Suprapubic skin (tissue), 4 donors: ENCODE measurements at places on chromosomes 13 and 19. TPM values are rescaled to one million over a fixed set of nuclear protein-coding genes. Genes with fewer than 3 reads are reported as not detected.

Gene MBD3L2
- total RNA-seq: not detected

Gene ZNF71
- 7.7 TPM for total RNA-seq

DNA sequence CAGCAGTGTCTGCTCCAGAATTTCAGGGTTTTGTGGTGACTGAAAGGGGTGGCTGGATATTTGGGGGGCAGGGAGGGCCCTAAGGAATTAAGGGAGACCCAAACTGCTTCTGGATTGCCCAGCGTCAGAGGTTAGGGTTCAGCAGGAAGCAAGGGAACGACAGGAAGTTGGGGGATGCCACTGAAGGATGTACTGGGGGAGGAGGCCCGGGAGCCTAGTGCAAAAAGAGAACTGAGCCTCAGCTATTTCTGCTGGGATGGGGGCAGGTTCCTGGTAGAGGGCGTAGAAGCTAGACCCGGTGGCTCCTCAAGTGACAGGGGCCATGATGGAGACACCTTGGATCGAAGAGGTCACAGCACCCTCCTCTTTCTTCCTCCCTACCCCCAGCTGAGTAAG lies 1.1 kb downstream of the CYP2S1 start:
- no peak for DNase-seq

- no peak for DNase-seq
Observed at GRCh38 chr13:98706446-98707110, 45.9 kb downstream of the SLC15A1 start.

DNA sequence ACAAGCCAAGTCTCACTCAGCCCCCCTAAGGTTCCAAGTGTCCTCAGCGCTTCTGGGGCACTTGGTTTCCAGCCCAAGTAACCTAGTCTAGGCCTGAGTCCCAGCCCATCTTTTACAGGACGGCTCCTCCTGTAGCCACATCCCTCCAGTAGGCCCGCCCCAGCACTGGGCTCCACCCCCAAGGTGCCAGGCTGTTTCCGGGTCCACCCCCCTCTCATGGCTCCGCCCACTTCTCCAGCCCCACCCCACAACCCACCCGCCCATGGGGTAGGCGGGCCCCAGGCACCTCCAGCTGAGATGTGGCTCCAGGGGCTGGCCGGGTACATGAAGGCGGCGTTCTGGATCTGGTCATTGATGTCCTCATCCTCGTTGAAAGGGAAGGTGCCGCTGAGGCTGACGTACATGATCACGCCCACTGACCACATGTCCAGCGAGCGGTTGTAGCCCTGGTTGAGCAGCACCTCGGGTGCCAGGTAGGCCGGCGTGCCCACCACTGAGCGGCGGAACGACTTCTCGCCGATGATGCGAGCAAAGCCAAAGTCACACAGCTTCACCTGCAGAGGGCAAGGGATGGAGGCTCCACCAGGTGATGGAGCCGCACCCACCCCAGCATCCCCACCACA lies 17.2 kb upstream of the DACT3 start:
- DNase-seq: no peak

DNA sequence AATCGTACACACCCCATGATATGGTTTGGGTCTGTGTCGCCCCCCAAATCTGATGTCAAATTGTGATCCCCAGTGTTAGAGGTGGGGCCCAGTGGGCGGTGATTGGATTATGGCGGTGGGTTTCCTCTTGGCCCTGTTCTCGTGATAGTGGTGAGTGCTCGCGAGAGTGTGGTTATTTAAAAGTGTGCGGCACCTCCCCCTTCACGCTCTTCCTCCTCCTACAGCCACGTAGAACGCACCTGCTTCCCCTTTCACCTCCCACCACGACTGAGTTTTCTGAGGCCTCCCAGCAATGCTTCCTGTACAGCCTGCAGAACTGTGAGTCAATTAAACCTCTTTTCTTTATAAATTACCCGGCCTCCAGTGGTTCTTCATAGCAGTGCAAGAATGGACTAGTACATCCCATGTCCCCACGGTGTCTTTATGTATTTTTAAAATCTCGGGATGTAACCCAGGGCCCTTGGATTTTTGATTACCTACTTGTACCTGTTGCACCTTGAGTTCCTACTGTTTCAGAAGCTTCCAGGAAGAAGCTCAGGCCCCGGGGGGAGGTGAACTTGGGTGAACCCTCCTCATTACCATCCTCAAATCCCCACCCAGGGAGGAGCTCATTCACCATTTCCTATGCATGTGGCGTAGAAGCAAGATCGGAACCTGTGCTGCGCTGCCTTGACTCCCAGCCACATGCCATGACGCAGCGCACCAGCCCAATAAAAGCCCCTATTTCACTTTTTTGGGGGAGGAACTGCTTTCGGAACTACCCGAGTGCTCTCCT lies 52.4 kb downstream of the TEX29 start:
- no peak for DNase-seq

- DNase-seq: no peak
Observed at GRCh38 chr19:34261334-34262109, 7.2 kb downstream of the GARRE1 start.

Gene PSG6
- total RNA-seq: not detected

Gene KMT2B
- total RNA-seq: 50.8 TPM

- DNase-seq: no peak
Observed at GRCh38 chr13:27643334-27644132, 21.8 kb downstream of the POLR1D start.

Gene GIPC3
- total RNA-seq: 0.39 TPM

Gene TMEM150B
- not detected for total RNA-seq

DNA sequence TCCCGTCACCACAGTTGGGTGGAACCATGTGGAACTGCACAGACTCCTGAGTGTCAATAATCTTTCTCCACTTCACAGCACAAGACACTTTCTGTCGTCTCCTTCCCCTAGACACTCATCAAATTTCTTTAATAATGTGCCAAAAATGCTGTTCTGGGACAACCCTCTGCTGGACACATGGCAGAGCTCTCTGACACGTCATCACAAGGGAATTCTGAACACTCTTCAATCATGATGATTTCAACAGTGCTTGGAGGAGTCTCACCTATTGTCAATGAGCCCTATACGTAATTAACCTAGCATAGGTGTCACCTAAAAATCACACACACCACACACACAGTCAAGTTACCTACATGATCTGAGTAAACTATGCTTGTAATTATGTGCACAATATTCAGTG lies 141.3 kb downstream of the STOML3 start:
- DNase-seq: no peak

DNA sequence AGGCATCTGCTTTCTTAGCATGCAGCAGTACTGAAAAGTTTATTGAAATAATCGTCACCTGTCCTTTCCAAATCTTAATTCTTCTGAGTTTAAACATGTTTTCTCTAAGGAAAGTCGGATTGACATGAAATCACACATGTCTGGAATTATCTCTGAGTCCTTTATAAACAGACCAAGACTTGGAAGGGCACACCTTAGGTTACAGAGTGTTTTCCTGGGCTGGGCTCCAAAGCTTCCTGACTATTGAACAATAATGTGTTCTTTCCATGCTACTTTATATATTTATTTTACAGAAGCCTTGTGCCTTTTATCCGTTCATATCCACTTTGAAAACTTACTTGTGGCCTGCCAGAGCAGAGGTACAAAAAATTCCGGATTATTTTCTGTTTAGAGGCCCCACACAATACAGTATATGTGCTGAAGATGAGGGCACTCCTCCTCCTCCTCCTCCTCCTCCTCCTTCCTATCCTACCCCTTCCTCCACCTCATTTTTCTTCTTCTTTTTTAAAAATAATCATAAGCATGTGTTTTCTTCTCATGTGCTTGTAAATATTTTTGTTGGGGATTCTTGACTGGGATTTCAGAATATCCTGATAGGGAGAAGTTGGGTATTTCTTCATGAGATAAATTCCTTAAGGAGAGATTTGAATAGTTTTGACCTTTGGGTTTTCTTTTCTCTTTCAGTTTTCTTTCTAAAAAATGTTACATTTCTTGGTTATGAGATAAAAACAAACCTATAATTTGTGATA lies 52.3 kb downstream of the LRCH1 start:
- DNase-seq: no peak

DNA sequence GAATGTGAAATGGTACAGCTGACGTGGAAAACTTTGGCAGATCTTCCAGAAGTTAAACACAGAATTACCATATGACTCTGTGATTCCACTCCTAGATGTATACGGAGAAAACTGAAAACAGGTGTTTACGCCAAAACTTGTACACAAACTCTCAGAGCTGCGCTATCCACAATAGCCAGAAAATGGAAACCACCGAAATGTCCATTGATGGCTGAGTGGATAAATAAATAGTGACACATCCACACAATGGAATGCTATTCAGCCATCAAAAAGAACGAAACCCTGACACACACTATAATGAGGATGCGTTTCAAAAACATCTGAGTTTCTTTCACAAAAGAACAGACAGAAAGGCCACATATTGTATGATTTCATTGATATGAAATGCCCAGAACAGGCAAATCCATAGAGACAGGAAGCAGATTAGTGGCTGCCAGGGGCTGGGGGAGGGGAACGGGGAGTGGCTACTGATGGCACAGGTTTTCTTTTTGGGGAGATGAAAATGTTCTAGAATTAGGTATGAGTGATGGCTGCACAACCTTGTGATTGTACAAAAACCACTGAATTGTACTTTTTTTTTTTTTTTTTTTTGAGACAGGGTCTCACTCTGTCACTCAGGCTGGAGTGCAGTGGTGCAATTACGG lies 33.0 kb downstream of the IL12RB1 start:
- no peak for DNase-seq

- DNase-seq: no peak
Observed at GRCh38 chr13:22082030-22082429, 411.2 kb downstream of the FGF9 start.

Gene ATP7B
- 2.0 TPM for total RNA-seq

GRCh38 chr13:69857183-69857821 lies 250.3 kb upstream of the ATXN8OS start:
- DNase-seq: no peak

Gene PCDH17
- total RNA-seq: 0.57 TPM

- DNase-seq: no peak
Observed at GRCh38 chr19:35240327-35240726, 8.5 kb upstream of the LSR start.

GRCh38 chr13:67971291-67971690 lies 741.2 kb upstream of the PCDH9 start:
- no peak for DNase-seq

DNA sequence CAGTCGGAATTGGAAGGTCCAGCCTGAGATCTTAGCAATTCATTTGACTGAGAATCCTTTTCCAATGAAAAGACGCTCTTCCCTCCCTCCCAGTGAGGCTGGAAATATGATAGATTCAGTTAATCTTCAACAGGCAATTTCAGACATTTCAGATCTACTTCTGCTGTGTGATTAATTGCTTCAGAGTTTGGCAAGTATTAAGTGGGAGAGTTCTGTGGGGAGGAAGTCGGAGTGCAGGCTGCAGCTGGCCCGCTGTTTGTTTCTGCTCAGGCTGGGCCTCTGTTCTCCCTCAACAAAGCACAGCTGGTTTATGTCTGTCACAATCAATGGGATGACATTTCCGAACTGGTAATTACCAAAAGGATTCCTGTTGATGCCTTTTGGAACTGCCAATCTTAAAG lies 178.2 kb downstream of the NDFIP2 start:
- no peak for DNase-seq

- no peak for DNase-seq
Observed at GRCh38 chr13:83710133-83710515, 172.2 kb downstream of the SLITRK1 start.

Gene ZNF578
- 0.38 TPM for total RNA-seq

DNA sequence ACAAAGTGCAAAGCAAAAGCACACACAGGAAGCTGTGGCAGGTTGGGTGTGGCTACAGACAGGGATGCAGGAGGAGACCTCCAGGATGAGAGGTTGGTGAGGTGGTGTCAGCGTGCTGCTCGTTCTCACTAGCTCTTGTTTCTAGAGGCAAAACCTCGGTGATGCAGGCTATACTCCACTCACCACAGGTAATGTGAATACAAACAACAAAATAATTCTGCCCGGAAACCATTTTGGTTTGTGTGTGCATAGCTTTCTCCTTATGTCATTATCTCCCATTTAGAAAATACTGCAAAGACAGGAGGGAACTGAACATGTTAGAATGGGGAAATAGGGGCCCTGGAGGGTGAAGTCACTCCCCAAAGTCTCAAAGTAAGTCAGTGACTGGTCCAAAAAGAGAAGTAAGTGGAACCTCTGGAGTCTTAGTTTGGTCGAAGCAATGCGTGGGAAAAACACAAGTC lies 9.4 kb downstream of the LCP1 start:
- DNase-seq: no peak

DNA sequence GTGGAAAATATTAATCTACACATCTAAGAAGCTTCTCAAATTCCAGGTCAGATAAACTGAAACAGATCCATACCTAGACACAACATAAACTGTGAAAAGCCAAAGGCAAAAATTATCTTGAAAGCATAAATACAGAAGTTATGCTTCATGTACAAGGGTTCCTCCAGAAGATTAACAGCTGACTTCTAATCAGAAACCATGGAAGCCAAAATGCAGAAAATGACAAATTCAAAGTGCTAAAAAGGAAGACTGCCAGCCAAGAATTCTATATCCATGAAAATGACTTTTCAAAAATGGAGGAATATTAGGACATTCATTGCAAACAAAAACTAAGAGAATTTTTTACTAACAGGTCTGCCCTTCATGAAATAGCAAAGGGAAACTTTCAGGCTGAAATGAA lies 72.8 kb downstream of the MYO16 start:
- no peak for DNase-seq

- no peak for DNase-seq
Observed at GRCh38 chr13:110334841-110335490, 27.9 kb downstream of the COL4A2 start.

Gene EFNA2
- total RNA-seq: not detected

Gene PINLYP
- 11.4 TPM for total RNA-seq

DNA sequence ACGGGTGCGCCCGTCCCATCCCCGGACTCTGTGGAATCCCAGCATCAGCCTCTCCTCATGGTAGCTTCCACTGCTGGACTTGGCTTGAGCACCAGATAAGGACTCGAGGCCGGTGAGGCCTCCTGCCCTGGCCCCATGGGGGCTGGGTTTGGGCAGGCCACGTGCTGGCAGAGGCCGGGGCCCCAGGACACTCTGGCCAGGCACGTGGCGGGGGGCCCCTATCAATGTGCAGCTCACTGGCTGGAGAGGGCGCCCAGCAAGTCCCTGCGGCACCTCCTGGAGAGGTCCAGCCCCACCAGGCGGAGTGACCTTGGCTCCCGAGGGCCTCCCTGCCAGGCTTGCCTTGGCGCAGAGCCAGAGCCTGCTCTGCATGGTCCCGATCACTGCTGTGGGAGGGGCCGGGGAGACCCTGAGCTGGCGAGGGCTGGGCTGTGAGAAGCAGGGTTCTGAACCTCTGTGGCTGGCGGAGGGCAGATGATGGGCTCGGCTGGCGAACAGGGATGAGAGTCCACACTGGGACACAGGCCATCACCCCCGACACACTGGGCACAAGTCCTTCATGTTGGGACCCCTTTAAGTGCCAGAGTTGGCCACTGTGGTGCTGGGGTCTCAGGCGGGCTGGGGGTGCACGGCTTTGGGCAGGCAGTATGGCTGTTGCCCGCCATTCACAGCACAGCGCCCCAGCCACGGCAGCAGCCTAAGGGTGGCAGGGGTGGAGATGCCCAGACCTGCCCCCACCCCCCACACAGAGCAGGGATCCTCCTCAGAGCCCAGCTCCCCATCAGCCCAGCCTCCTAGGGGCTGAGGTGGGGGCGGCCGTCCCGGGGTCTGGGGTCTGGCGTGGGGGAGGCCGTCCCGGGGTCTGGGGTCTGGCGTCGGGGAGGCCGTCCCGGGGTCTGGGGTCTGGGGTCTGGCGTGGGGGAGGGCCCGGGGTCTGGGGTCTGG lies 19.1 kb downstream of the CEBPG start:
- no peak for DNase-seq

- no peak for DNase-seq
Observed at GRCh38 chr19:32129141-32129540, 216.3 kb upstream of the ZNF507 start.
